ENCODE measurements at places on chromosomes 12 and 14.

GRCh38 chr12:109120095-109120494 lies 3.7 kb downstream of the ACACB start:
- DNase-seq: no peak

- no peak for DNase-seq
Measured at GRCh38 chr14:94660306-94660946, 48.2 kb downstream of the SERPINA3 start.

GRCh38 chr12:33437598-33437997 lies 2.0 kb downstream of the SYT10 start:
- no peak for DNase-seq

- no peak for DNase-seq
Measured at GRCh38 chr12:39499296-39499695, 56.4 kb upstream of the KIF21A start.

DNA sequence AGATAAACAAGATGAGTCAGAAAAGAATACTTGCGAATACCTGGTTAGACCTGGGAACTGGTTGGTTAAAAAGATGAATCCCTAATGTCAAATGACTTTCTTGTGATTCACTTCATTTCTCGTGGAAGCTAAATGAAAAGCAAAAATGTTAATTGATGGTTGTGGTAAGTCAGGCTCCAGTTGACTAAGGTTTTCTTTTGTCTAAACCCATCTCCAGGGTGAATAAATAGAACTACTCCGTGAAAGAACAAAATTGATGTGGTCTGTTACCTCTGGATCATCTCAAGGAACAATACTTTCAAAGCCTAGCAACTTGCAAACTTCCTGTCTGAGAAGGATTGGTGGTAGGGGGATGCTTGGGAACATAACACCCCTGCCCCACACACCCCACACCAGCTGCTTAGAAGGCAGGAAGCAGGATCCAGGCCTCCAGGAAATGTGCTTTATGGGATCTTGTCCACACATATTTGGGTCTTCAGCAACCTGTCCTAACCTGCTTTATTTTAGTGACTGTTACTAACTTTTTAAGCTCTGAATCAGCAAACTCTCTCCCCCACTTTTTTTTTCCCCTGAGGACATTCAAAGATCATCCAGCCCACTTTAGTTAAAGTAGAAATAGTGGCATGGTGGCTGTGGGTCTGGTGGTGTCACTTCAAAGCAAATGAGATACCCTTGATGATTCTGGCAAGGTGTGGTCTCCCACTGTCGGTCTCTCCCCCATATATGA lies 60.4 kb upstream of the PTHLH start:
- no peak for DNase-seq

- no peak for DNase-seq
Measured at GRCh38 chr14:26694521-26694920, 96.7 kb upstream of the NOVA1 start.

- DNase-seq: no peak
Measured at GRCh38 chr12:33047666-33048065, 151.1 kb upstream of the PKP2 start.

DNA sequence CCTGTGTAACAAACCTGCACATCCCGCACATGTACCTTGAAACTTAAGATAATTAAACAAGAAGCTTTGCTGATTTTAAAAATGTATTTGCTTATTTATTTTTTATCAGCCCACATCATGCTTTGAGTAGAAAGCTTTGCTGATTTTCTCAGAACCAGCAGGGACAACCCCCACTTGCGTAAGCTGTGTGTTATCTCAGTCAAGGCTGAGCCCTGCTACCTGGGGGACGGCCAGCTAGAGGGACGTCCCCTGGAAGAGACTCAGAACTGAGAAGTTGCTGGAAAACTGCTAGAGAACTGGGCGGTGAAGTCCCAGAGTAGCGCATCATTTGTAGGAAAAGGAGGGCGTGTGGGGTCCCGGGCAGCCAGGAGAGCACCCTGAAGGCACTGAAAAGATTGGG lies 4.1 kb upstream of the PLEK2 start:
- DNase-seq: no peak

GRCh38 chr12:26198742-26199141 lies 3.4 kb downstream of the SSPN start:
- no peak for DNase-seq

Data from GM20000 (cell line).